NCI-H1930 (cell line): ENCODE measurements at places on chromosomes 1 and 21.

GRCh38 chr1:29687601-29688244, 451.4 kb downstream of the PTPRU start:
- no peak for DNase-seq

DNA sequence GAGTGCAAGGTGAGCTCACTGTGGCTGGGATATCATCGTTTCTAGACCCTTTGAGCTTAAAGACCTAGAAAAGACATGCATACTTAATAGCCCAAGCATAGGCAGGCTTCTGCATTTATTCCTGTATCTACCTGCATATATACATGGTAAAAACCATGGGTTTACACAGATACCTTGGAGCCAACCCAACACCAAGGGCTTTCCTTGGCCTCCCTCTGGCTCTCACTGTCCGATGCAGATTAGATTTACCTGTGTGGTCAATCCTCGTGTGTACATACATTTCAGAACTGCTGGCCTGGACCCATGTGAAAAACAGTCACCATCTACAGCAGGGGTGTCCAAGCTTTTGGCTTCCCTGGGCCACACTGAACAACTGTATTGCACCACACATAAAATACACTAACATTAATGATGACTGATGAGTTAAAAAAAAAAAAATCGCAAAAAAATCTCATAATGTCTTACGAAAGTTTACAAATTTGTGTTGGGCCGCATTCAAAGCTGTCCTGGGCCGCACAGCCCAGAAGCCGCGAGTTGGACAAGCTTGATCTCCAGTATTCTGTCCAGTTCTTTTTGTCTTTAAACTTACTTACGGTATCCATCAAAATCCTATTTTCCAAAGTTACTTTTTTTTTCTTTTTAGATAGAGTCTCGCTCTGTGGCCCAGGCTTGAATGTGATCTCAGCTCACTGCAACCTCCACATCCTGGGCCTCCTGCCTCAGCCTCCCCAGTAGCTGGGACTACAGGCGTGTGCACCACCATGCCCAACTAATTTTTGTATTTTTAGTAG, 43.5 kb downstream of the WDR4 start:
- no peak for DNase-seq

DNA sequence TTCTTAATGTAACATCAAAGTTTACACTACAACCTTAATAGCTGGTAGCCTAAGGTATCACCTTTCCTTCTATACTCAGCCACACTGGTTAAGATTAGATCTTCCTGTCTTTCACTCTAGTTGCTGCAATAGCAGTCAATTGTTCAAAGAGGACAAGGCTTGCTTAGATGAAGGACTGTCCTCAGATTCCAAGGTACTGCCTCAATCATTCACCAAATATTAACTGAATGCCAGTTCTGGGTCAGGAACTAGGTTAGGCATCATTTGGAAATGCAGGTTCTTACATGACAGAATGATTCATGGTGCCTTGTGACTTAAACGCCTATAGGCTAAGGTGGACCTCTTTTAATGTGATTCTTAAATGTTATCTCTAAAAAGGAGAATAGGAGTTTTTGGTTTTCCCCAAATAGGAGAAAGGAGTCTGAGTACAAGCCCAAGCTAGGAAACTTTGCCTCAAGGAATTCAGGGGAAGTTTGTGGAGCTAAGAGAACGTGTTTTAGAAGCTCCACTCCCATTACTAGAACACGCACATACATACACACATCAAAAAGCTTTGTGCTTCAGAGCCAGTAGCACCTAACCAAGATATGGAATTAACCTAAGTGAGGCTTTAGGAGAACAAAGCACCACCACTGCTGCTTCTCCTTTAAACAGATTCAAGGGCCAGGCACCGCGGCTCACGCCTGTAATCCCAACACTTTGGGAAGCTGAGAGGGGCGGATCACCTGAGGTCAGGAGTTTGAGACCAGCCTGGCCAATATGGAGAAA, 8.5 kb upstream of the WDR47 start:
- no peak for DNase-seq

DNA sequence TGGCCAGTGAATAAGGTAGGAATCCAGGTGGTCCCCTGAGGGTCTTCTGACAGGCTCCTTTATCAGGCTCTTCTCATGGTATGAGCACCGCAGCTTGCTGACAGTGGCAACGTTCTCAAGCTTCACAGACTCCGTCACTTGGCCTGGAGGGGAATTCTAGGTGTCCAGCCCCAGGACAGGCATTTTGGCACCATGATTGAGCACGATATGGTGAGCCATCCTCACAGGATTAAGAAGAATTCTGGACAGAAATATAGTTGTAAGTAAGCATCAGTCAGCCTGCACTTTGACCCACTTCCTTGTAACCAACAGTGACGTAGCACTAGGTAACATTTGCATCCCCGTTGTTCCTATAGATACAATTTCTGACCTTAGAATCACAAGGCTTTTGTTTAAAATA, 30.5 kb upstream of the KIF26B start:
- no peak for DNase-seq

GRCh38 chr1:164768619-164769018, 209.6 kb downstream of the PBX1 start:
- DNase-seq: no peak

- DNase-seq: peak; percentile 96
These were observed 114.1 kb downstream of the LHX4 start for GRCh38 chr1:180343921-180344769.

- DNase-seq: no peak
These were observed 12.9 kb downstream of the USP25 start for GRCh38 chr21:15742694-15743093.

DNA sequence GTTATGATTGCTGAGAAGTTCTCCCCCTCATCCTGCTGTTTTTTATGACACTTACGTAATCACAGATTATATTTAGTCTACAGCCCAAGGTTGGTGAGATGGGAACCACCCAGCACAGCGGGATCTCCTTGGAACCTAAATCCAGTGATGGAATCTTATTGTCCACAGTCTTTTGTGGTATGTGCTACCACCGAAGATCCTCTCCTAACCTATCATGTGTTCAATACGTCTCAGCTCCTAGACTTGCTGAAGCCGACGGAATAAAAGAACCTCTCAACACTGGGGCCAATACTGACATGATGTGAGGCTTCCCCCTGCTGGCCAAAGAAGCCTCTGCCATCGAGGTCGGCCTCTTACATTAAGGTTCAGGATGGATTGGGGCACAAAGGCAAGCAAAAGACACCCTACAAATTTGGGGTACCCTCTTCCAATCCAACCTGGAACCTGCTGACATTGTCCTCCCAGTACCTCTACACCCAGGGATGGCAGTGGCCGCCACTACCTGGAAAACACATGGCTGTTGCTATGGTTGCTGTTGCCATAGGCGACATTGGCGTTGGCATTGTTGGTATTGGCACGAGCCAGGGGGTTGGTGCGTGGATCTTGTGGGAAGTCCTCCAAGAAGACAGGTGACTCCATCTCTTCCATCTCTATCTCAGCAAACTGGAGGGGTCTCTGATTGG, 19.4 kb upstream of the KIF21B start:
- DNase-seq: peak; percentile 12

- no peak for DNase-seq
These were observed 38.2 kb downstream of the BRINP2 start for GRCh38 chr1:177208920-177209319.

GRCh38 chr1:42669936-42670335, 11.7 kb downstream of the PPIH start:
- no peak for DNase-seq

- no peak for DNase-seq
These were observed 40.3 kb upstream of the THEM4 start for GRCh38 chr1:151949371-151950193.

DNA sequence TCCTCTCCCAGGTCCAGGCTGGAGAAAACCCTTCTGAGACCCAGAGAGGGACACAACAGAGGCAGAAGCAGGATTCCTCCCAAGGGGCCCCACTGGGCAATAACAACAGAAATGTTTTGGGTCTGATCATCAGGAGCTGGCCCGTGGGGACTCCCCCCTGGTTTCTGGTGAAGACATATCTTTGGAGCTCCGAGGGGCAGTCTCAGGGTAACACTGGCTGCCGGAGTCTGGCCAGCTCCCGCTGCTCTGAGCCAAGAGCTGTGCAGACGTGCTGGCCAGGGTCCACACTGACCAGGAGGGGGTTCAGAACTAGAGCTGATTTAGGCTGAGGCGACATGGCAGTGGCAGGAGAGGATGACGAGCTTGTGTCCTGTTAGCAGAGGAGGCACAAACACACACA, 13.1 kb downstream of the ECE1 start:
- no peak for DNase-seq

DNA sequence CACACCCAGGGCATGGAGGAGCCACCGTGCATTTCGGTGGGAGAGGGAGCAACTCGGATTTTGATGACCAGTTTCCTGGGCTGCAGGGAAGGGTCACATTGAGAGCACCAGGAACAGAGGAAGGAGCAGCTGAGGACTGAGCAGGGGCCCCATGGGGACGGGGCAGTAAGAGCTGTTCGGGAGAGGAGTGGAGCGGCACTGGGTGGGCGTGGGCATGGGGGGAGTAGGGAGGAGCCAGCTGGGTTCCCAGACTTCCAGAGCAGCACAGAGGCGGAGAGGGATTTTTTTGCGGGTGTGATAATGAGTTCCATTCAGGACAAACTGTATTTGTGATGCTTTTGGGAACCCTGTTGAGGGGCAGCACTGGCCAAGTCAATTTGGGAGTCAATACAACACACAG, 17.4 kb upstream of the GPR153 start:
- DNase-seq: no peak

DNA sequence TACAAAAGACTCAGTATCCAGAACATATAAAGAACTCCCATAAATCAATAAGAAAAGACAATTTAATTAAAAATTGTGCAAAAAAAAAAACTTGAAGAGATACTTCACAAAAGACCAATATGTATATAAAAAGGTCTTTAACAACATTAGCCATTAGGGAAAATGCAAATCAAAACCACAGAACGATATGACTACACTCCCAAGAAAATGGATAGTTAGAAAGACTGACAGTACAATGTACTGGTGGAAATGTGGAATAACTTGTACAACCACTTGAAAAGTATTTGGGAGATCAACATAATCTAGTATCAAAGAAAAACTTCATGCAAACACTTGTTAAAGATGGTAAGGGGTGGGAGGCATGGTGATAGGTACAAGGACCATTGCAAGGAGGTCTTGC, 3.9 kb upstream of the CLCA1 start:
- no peak for DNase-seq

- DNase-seq: no peak
These were observed 62.3 kb downstream of the GRIK3 start for GRCh38 chr1:36971852-36972618.

DNA sequence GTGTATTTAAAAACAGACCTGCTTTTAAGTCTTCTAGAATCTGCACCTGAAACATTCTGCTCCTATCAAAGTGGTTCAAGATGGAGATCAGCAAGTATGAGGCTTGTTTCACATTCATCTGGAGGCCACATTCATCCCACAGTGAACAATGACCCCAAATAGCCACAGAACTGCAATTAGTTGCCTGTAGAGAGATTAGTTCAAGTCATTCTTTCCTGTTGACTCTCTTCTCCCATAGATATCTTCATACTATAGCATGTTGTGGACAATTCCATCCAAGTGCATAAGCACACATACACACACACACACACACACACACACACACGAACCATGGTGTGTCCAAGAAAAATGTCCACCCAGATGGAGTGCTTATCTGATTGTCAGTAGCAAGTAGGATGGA, 101.7 kb upstream of the FGGY start:
- no peak for DNase-seq

- DNase-seq: no peak
These were observed 26.0 kb downstream of the RCOR3 start for GRCh38 chr1:211285196-211285595.

GRCh38 chr1:54153535-54154439, 987 bp upstream of the CDCP2 start:
- no peak for DNase-seq

GRCh38 chr1:57637155-57637554, 213.3 kb upstream of the DAB1 start:
- DNase-seq: no peak

DNA sequence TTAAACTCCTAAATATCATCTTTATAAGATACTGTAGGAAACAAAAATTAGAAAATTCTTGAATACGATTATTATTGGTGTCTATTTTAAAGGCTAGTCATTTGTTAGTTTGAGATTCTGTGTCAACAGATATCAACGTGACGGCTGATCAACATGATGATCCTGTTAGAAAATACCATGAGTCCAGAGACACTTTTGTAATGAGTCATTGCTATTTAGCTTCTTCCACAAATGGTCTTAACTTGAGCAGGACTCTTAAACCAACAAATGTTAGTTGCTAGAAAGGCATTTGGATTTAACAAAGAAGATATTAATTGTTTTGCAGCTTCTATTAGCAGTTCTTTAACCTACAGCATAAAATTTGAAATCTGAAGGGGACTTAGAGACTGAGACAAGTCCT, 131.2 kb downstream of the TGFB2 start:
- no peak for DNase-seq

DNA sequence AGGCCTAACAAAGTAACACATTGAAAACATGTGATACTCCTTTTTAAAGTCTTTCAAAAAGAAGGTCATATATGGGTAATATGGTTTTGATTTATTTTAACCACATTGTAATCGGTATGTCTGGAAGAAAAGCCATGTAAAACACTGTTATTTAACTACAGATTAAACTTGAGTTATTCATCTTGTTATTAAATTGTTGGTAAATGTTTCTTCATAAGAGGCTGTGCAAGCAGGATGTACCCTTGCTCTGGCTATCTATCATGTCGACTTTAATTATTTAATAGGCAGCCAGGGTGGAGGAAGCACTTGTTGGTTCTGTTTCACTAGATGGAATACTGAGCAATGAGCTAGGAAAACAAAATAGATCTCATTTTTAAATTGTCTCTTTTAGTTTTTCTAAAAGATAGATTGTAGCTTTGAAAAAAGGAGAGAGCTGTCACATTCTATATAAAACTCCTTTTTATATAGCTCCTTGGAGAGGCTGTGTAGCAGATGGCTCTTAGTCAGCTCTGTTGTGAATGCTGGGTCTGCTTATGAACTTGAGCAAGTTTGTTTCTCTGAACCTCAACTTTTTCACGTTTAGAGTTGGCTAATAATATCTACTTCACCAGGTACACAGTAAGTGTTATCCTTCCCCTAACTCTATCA, 39.5 kb downstream of the LRRC8B start:
- no peak for DNase-seq

DNA sequence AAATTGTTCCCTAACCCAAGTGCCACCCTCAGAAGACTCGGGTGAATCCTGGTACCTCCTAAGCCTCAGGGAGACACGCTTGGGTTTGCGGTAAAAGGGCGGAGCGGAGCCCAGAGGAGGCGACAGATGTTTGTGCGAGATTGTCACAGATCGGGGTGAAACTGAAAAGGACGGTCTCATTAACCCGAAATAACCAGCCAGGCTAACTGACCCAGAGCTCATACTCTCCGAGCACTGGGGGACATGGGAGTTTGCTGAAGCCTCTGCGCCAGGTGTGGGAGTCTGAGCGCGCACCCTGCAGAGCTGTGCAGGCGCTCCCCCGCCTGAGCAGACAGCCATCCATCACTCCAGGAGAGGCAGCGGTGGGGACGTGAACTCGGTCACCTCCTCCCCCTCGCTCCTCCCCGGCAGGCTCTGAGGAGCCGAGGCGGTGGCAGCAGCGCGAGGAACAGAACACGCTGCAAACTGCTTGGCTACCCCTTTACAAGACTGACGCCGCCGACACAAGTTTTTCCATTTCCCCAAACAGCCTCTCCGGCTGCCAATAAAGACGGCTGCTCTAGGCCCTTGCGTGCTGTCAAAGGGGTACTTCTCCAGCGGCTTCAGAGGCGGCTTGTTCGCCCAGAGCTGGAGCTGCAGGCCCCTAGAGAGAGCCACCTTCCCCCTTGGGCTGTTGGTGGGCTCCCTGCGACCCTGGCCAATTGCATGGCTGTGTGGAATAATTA, 43.5 kb downstream of the RRAGC start:
- no peak for DNase-seq
